Choroid plexus epithelial cell (primary cell): ENCODE measurements at places on chromosomes 7 and 10.

DNA sequence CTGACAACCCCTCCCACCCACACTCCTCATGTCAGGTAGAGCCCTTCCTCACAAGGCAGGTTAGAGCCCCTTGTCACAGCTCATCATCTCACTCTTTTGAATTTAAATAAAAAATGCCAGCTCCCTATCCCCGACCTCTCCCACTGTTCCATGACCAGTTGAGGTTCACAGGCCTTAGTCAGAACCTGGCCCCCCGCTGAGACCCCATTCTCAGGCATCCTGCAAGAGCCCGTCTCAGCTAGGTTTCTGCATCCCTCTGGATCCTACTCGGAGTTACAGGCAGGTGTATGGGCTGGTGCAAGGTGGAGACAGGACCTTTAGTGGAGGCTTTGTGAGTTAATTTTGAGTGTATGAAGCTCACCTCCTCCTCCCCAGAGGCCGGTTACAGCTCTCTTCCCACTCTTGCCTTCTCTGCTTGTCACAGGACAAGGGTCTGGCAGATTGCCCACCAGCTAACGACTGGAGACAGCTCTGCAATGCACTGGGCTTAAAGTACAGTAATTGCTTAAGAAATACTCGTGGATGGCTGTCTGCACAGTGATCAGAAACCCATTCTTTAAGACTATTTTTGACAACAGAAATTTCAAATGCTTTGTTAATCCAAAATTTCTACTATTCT is 394.9 kb upstream of the DPP6 start:
- DNase-seq = no peak

GRCh38 chr10:24597426-24597825 is 126.3 kb downstream of the ARHGAP21 start:
- DNase-seq = no peak

GRCh38 chr10:73836427-73836980 is 25.1 kb upstream of the NDST2 start:
- no peak for DNase-seq

DNA sequence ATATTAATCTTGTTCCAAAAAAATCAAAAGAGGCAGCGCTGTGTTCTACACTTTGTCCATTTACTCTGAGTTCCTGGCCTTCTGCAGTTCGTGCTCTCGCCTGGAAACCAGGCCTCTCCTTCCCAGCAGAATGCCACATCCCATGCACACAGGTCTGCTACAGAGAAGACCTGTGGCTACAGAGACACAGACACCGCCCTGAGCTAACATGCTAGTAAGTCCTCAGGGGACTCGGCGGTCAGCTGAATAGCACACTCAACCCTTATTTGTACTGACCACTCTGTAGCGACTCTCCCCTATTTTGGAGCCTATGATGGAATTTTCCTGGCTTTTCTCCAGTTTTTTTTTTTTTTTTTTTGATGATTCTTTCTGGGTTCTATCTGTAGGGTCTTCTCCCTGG is 12.8 kb downstream of the CREB3L2 start:
- peak; percentile 51 for DNase-seq

DNA sequence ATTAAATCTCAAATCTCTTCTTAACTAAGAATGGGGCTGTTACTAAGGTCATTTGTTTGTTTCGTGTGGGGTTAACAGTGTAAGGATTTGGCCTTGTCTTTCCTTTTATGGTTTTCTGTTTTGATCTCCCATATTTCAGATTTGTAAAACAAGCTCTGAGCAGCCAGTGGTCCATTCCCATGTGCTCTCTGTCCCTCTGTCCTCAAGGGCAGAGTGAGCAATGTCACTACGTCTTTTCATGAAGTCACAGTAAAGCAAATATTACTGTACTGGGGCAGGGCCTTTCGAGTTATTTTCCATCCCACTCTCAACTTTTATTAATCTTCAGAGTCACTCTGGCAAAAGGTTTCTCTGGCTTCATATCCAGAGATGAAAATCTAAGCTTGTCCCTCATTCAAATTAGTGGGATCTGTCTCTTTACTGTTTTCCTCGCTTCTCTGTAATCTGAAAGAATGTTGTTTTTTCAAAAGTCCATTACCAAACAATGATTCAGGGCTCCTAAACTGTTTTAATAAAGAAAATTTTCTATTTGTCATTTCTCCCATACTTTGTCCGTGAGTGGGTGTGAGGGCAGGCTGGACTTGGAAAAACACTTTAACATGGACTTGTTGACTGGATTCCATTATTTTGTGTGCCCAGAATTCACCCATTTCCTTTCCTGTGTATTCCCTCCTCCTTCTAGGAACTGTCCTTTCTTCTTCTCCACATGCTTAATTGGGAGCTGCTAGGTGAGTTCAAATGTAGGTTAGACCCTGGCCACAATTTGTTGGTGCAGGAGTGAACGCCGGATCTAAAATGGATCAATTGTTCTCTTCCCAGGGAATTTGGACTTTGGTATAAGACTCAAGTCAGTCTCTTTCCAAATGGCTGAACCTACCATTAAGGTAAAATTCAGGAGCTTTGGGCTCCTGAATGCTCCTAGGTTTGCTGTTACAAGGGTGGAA is 42.1 kb upstream of the NAMPT start:
- DNase-seq = peak; percentile 7

DNA sequence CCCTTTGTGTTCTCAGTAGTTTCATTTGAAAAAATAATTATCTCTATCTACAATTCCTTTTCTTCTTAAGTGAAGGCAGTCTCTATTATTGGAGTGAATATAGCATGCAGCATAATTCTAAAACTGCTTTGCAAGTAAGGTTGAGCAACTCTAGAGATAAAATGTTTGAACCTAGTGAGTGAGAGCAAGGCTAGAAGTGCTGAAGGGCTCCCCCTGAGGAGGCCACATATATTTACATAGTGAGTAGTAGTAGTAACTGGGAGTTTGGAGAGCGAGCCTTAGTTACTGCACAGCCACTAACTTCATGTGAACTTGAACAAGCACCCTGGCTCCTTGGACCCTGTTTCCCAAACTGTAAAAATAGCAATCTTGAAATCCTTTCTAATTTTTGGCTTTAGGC is 141.5 kb upstream of the DKK1 start:
- peak; percentile 51 for DNase-seq

GRCh38 chr7:122626785-122627184 is 72.1 kb downstream of the RNF133 start:
- DNase-seq = no peak

DNA sequence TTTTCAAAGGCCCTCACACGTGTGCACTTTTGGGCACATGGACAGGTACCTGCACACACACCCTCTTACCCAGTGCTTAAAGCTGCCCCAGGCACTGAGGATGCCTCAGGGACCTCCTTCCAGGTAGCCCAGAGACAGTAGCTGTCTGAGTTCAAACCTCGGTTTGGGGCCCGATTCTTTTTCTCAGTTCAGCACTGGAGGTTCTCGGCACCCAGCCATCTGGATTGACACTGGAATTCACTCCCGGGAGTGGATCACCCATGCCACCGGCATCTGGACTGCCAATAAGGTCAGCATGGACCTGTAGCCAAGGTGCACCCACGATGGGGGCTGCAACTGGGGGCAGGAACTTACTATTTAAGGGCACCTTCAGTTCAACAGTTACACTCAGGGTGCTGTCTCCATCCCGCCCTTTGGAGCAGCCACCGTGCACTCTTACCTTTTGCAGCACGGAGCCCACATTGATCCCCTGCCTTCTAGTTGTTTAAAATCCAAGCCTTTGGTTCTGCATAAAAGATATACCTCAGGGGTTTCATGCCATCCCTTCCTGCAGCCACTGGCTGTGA is 17.7 kb downstream of the CPA5 start:
- no peak for DNase-seq

- no peak for DNase-seq
Measured at GRCh38 chr7:14047709-14048399, 58.4 kb upstream of the ETV1 start.

DNA sequence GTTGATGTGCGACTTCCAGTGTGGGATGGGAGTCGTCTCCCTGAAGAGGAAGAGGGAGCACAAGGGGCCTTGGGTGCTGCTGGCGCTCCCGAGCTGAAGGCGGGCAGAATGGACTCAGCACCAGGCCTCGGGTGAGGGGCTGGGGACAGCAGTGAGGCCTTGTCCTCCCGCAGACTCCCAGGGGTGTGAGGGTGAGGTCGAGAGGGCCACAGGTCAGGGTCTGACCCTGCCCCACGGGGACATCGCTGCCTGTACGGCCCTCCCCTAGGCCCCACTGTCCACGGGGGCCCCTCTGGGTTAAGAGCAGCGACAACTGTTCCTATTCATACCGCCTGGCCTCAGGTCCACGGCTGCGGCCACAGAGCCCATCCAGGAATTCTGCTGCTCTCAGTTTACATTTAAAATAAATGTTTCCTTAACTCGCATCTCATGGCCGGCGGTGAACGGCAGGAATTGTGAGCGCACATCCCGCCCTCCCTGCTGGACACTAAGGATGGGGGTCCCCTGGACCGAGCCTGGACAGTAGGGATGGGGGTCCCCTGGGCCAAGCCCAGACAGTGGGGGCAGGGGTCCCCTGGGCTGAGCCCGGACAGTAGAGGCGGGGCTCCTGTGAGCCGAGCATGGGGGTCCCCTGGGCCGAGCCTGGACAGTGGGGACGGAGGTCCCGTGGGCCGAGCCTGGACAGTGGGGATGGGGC is 61.7 kb downstream of the PDGFA start:
- no peak for DNase-seq

DNA sequence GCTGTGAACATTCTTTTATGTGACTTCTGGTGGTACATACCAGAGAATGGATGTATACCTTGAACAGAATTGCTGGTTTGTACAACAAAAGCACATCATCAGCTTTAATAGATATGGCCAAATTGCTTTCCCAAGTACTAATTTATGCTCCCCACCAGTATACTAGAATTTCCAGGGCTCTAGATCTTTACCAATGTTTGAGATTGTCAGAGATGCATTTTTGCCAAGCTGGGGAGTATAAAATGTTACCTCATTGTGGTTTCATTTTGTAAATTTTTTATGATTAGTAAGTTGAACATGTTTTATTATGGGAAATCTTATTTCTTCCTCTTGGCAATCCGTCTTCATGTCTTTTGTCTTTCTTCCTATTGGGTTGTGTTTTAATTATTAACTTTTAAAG is 179.9 kb upstream of the TMEM106B start:
- peak; percentile 30 for DNase-seq

DNA sequence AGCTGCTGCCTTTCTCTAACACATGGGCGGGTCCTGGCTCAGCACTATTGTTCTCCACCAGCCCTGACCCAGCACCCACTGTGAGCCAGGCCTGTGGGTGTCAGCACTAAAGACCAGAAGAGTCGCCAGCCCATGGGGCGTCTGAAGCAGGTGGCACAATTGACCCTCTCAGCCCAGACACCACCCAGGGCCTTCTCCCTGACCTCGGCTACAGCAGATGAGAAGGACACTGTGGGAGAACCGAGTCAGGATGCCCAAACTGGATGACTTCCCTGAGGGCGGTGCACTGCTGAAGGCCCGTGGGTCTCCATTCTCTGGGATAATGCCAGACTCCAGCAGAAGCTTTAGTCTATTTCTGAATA is 97.0 kb downstream of the MKI67 start:
- no peak for DNase-seq

- no peak for DNase-seq
Measured at GRCh38 chr10:71423901-71424300, 27.2 kb downstream of the CDH23 start.

- DNase-seq = no peak
Measured at GRCh38 chr10:92024700-92025099, 101.1 kb downstream of the BTAF1 start.
